Dorsolateral prefrontal cortex (tissue), 122 donors: ENCODE measurements at places on chromosomes 12 and 14. TPM values are rescaled to one million over a fixed set of nuclear protein-coding genes. Genes with fewer than 3 reads are reported as not detected.

Gene AKAP5
- 18.1 TPM for total RNA-seq

Gene FIGNL2
- total RNA-seq = 2.8 TPM

Gene PTPRB
- 19.8 TPM for total RNA-seq

Gene C3AR1
- 4.8 TPM for total RNA-seq

Gene BCL7A
- 43.7 TPM for total RNA-seq

Gene MLH3
- total RNA-seq = 44.0 TPM

Gene DNAH10
- 2.6 TPM for total RNA-seq

Gene LYZ
- total RNA-seq = 5.5 TPM

Gene NGB
- total RNA-seq = 21.5 TPM

Gene OR4E2
- not detected for total RNA-seq

Gene WDR20
- total RNA-seq = 51.2 TPM

Gene TCL1B
- not detected for total RNA-seq

Gene TOMM20L
- not detected for total RNA-seq

Gene CD163L1
- 6.3 TPM for total RNA-seq

Gene TMEM132C
- 17.5 TPM for total RNA-seq

Gene STRAP
- total RNA-seq = 103 TPM

Gene PHETA1
- 8.1 TPM for total RNA-seq

Gene CIDEB
- total RNA-seq = 3.5 TPM

Gene ZBTB42
- 2.0 TPM for total RNA-seq

Gene SERPINA1
- total RNA-seq = 4.3 TPM

Gene TEX22
- 6.5 TPM for total RNA-seq

Gene REP15
- total RNA-seq = 6.0 TPM

Gene BEST3
- 1.6 TPM for total RNA-seq

Gene ANKRD9
- 38.5 TPM for total RNA-seq
